ENCODE measurements at places on chromosomes 7 and 10.

GRCh38 chr7:132475037-132475668 is 101.1 kb downstream of the PLXNA4 start:
- no peak for DNase-seq

- peak; percentile 68 for DNase-seq
These were observed 49.0 kb upstream of the ARHGAP12 start for GRCh38 chr10:31977440-31978155.

DNA sequence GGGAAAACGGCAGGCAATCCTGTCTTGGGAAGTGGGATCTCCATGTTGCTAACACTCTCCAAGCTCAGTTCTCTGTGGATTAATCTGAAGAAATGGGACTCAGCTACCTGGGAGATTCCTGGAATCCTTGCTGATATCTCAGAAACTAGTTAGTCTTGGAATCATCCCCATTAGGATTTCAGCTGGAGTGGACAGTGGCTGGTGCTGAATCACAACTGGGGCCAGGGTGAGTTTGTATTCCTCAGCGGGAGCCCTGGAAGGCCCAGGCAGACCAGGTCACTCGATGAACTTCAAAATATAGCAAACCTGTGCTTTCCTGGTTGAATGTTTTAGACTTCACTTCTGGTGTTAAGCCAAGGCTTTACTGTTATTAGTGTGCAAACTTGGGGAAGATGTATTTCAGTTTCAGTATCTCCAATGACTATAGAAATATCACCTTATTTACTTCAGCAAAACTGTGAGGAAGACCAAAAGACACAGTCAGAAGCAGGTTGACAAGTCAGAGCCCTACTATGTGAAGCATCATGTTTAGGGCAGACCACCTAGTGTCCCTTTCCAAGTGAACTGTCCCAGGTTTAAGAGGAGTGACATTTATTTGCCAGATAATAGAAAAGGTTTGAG is 126.1 kb downstream of the AOAH start:
- DNase-seq = no peak

DNA sequence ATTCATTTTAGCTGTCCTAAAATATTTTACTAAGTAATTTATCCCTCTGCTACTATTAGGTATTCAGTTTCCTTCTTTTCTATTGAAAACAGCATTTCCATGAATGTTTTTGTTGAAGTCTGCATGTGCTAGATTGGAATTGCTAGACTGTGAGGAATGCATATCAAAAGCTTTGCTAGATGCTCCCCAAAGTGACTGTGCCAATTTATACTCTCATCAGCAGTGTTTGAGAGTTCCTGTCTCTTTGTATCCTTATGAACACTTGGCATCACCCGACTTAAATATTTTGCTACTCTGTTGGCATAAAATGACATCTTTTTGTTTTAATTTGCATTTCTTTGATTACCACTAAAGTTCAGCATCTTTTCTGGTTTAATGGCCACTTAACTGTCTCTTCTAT is 45.0 kb upstream of the PRR15 start:
- DNase-seq = no peak

- no peak for DNase-seq
These were observed 727.8 kb downstream of the GRID1 start for GRCh38 chr10:85638797-85639196.

- DNase-seq = peak; percentile 68
These were observed 7.8 kb upstream of the TBX20 start for GRCh38 chr7:35261476-35262285.

DNA sequence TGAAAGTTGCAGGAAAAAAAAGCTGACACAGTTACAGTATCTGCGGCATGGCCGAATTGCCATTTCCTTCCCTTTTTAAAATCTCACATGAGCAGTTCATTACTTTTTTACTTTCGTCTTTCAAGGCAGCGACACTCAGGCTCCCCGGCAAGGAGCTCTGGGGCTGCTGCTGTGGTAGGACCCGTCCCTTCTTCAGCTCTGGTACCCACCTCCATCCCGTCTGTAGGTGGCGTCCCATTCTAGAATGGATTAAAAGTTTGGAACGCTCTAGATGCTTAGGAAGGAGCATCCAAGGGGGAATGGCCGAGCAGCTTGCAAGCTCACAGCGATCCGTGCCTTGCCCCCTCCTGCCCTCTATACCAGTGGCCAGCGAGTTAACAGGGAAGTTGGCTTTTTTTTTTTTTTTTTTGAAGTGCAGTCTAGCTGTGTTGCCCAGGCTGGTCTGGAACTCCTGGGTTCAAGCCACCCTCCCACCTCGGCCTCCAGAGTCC is 22.8 kb upstream of the TTYH3 start:
- DNase-seq = peak; percentile 96

- DNase-seq = peak; percentile 19
These were observed 47.4 kb downstream of the ATOH7 start for GRCh38 chr10:68184546-68184945.

GRCh38 chr7:81791568-81792518 is 22.0 kb upstream of the HGF start:
- DNase-seq = no peak

DNA sequence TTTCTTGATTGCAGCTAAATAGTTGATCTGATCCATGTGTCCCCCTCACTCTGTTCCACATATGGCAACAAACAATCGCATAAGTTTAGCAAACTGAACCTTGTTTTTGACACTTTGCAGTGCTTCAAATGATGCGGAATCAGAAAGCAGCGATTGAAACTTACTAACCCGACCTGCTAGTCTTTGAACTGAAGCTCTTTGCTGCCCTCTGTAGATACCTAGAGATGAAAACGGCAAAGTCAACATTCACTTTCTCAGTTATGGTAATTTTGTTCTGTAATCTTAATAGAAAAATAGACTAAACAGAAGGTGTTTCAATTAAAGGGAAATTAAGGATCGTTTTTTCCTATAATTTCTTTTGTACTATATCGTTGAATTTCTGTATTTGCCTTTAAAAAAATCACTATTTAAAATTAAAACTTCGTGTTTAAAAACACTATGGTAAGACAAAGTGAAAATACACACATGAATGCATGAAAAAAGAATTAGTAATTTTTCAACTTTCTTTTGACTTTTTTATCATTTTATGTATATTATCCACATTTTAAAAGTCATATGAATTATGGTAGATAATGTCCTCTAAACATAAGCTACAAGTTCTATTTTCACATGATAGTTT is 276.5 kb downstream of the MAGI2 start:
- DNase-seq = peak; percentile 38

GRCh38 chr7:1758028-1758858 is 88.2 kb downstream of the ELFN1 start:
- peak; percentile 85 for DNase-seq

DNA sequence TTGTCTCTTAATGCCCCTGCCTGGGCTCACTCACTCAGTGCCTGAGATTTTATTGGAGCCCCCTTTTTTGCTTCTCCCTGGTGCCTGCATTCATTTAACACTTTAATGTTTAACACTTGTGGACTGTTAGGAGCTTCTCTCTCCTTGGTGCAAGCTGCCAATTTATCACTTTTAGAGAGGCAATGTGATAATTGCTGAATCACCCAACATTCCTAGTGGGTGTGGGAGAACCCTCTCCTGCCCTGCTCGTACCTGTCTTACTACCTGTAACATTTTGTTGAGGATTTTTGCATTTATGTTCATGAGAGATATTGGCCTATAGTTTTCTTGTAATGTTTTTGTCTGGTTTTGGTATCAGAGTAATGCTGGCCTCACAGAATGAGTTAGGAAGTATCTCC is 13.2 kb downstream of the STAM start:
- DNase-seq = no peak

- peak; percentile 72 for DNase-seq
These were observed 226.1 kb downstream of the GLRX3 start for GRCh38 chr10:130362308-130362761.

GRCh38 chr10:65501259-65501658 is 1424.6 kb upstream of the LRRTM3 start:
- DNase-seq = no peak

DNA sequence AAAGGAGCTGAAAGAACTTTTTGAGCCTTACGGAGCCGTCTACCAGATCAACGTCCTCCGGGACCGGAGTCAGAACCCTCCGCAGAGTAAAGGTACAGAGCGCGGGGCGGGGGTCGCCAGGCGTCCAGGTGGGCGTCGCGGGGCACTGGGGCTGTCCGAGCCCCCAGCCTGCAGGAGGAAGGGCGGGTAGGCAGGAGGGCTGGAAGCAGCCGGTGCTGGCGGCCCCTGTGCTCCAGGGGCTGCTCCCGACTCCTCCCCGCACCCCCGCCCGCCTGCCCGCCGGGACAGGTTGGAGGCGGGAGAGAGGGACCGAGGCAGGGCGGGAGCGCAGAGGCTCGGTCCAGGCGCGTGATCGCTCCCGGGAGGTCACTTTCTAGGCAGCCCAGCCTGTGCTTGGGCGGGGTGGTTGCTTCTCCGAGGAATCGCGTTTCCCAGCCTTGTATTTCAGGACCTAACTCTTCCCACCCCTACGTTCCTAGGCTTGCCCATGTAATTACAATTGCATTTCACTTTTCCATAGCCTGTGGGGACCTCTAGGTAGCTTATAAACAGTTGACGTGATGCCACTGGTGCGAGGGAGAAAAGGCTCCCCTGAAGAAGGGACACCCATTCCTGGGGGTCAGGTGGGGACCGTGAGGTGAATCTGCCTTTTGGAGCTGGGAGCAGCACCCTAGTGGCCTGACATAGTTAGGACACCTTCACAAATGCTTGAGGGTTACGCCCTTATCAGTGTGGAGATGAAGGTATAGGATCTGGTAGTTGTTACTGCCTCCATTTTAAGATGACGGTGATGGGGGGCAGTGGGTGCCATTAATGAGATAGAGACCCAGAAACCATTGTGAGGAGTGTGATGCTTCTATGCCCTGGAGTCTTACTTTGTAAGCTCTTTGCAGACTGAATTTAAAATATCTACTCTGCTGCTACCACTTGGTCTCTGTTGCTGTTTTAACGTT is 148.2 kb downstream of the CELF2 start:
- DNase-seq = no peak

DNA sequence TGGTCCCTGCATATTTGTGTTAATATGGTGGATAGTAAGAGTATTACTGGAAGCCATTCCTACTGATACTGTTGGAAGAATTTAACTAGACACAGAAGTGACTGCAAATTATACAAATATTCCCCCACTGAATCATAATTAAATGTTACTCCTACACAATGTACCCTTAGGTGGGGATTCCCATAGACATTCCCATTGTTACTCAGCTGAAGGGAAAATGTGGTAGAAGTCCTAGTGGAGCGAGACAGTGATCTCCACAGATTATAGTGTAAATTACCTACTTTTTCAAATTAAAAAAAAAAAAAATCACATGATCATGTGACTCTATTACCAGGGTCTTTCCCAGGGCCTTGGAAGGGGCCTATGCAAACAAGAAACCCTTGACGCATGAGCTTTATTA is 611.8 kb downstream of the LRMDA start:
- no peak for DNase-seq

- no peak for DNase-seq
These were observed 96.4 kb downstream of the WDR37 start for GRCh38 chr10:1152386-1153250.

DNA sequence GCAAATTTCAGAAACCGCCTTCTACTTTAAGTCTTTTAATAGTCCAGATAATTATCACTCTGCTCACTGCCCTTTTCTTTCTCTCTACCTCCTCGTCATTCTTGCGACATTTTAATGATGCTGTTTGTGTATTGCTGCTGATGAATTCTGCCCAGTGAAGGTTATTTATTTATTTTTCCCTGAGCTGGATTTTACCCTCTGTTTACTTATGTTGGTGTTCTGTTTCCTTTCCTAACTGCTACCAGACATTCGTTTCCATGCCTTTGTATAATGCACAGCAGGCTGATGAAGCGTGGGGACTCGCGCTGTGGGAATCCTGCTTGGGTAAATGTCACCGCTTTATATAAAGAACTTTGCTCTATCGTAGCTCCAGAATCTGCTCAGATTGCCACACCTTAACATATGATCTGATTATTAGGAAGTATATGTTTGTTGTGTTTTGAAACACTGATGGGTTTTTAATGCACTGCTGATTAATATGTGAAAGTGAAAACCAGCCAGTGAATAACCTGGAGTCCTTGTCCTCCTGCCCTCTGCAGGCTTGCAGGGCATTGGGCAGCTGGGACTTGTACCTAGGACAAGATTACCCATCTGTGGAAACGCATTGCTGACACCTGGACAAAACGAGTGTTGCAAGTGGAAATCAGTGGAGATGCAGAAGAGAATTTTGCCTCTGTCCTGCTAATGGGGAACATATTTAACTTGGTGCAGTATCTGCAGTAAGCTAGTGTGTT is 291.5 kb downstream of the SDK1 start:
- no peak for DNase-seq

- no peak for DNase-seq
These were observed 65.6 kb upstream of the DUSP5 start for GRCh38 chr10:110432084-110432483.

- DNase-seq = no peak
These were observed 28.1 kb downstream of the CSGALNACT2 start for GRCh38 chr10:43166207-43166879.

GRCh38 chr10:112359606-112360307 is 14.2 kb upstream of the ACSL5 start:
- DNase-seq = no peak

GRCh38 chr10:123451618-123452245 is 214.4 kb upstream of the GPR26 start:
- DNase-seq = no peak

DNA sequence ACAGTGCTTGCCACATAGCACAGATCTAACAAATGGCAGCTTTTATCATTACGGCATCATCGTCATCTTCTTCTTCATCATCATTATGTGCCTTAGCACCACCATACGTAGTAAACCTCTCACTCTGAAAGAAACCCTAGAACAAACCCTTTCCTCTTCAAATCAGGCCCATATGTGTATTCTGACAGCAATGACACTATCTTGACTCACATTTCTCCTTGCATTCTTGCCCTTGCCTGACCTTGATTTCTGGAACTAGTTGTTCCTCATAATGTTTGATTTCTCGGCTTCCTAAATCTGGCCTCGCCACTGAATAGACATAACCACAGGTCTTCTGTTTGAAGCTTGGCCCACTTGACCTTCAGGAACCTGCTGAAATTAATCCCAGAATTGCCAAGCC is 115.3 kb downstream of the DGKI start:
- no peak for DNase-seq

DNA sequence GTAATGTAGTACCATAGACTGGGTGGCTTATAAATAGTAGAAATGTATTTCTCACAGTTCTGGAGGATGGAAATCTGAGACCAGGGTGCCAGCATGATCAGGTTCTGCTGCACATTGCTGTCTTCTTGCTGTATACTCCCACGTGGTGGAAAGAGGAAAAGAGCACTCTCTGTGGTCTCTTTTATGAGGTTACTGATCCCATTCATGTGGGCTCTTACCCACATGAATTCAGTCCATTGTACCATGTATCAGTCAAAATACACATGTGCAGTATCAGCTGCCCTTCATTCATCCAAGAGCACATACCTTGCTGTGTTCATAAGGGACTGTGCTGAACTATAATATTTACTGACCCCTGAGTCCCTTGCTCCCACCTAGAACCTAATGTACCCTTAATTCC is 17.1 kb downstream of the PNLIPRP2 start:
- no peak for DNase-seq

DNA sequence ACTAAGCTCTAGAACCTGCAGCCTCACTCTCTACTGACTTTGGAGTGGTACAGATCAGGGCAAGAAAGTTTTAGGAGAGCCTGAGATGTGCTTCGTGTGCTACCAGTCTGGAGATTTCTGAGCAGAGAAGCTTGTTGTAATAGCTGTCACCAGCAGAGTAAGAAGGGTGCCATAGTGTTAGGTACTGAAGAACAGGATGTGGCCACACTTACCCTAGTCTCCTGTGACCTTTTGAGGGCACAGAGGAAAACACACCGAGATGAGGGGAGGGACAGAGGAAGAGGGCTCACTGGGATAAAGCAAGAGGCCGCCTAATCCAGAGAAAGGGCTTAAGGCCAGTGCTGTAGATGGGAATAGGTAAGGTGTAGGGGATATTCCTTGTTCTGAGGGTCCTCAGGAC is 146.2 kb upstream of the MTPN start:
- no peak for DNase-seq

GRCh38 chr10:65396997-65397396 is 1528.8 kb upstream of the LRRTM3 start:
- no peak for DNase-seq
